ENCODE measurements at places on chromosomes 4 and X.
A peak's percentile ranks its signal among the peaks of the same experiment; 100 is the strongest.

DNA sequence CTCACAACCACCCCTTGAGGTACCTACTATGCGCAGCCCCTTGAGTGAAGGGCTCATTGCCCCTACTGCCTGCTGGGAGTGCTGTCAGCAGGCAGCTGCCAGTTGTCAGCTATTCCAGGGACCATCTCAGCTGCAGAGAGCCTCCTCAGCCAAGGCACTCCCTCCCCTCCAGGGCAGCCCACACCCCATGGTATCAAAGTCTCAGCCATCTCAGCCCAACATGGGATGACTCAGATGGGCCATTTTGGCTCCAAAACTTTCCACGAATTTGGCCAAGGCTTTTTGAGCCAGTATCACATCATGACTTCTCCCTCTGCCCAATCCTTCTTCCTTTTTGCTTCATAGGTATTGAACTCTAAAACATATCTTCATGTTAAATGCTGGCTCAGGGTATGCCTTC lies 61.4 kb upstream of the MAP3K15 start:
- DNase-seq = no peak

GRCh38 chr4:2183394-2183793 lies 58.5 kb downstream of the HAUS3 start:
- no peak for DNase-seq

DNA sequence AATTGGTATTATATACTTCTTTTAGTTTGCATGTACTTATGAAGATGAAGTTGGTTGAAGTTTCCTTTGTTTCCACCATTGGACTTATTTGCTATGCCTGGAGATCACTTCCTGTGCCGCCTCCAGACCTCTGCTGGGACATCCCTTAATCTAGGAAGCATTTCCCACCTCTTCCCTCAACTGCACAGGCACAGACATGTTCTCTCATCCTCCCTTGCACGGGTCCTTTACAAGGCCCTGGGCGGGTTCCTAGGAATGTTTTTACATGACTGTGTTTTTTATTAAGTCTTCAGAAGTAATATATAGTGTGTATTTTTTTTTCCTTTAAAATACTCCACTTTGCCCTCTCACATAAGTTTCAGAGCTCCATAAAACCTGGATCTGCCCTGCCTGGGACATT lies 51.0 kb downstream of the TMEM131L start:
- DNase-seq = no peak

DNA sequence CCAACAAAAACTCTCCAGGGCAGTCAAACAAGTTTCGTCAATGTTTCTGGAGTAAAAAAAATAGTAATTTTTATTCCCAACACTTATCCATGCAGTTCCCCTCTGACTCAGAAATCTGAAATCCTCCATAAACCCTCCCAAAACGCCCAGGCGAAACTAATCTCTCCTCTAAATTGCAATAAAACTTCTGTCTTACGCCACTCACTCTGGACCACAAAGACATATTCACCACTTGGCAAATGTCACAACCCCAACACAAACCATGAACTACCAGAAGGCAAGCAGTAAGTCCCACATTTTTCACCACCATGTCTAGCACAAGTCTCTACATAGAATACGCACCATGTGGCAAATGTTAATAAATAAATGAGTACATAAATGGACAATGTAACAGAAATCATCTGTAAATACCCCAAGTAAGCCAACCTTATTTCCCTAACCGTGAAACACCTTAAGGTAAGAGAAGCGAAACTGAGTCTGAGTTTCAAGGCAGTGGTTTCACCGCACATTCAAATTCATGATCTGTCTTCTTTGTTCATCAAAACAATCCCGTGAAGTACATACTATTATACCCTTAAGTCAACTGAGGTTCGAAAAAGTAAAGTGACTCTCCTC lies 1.6 kb downstream of the PAPSS1 start:
- DNase-seq = no peak

- DNase-seq = no peak
Measured at GRCh38 chr4:39865280-39865679, 112.4 kb downstream of the PDS5A start.

GRCh38 chr4:2400841-2401609 lies 17.4 kb downstream of the ZFYVE28 start:
- peak; percentile 24 for DNase-seq

- no peak for DNase-seq
Measured at GRCh38 chr4:72846280-72847111, 223.0 kb downstream of the COX18 start.

GRCh38 chrX:101999644-102000539 lies 68.1 kb upstream of the ZMAT1 start:
- DNase-seq = no peak

DNA sequence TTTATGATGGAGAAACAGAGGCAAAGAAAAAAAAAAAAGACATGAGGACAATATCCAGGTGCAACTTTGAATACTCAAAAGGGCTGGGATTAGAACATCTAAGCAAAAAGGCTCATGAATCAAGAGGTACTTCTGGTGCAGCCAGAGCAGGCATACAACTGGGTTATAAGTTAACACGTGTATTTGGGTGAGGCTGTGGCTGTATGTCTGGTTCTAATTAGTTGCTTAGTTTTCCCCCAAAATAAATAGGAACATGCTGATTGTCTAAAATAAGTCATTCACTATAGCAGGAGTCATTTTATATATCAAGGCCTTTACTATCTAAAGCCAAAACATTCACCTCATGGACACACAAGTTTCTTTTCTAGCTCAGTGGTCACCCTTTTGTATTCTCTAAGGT lies 20.2 kb downstream of the NHS start:
- DNase-seq = no peak

DNA sequence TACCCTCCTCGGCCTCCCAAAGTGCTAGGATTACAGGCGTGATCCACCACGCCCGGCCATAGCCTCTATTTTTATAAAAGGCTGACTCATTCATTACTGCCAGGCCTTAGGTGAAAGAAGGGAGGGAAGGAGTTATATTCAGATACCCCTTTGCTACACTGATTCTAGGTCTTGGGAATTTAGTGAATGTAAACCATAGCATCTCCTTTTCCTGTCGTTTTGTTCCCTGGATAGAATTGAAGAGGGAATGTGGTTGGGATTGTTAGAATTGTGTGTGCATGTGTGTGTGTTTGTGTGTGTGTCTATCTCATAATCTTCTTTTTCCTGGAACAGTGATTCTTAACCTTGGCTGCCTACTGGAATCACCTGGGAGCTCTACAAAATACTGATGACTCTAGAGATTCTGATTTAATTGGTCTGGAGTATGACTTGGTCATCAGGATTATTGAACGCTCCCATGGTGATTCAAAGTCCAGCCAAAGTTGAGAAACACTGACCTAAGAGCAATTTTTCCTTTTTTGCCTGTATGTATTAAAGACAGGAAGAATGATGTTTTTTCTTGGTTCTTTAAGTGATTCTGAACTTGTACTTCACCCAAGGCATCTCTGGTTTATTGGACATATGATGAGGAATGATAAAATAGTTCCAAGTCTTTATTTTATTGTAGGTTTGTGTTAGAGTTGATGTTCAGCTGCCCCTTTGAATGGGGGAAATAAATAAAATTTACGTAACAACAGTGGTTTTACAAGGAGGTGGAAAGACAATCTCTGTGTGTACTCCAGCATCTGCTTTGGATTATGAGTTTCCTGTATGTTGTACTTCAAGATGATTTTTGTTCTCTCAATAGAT lies 37.0 kb downstream of the NAP1L5 start:
- DNase-seq = no peak

- peak; percentile 89 for DNase-seq
Measured at GRCh38 chr4:1579901-1580691, 104.0 kb downstream of the FAM53A start.

GRCh38 chr4:4315461-4316149 lies 25.6 kb downstream of the ZBTB49 start:
- DNase-seq = no peak

GRCh38 chrX:47214435-47215077 lies 3.9 kb upstream of the CDK16 start:
- no peak for DNase-seq

DNA sequence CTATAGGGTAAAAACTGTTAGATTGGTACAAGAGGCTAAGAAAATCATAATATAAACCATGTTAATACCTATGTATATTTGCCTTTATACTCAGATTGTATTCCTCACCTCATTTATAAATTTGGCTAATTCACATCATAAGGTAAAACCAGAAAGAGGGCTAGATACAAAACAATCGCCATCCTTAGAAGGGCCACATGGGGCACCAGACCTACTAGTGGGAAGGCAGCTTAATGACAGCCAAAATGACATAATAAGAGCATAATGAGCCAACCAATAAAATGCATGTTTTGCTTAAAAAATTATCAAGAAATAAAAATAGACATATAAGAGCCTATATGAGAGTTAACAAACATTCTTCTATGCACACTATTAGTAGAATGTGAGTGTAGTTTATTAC lies 107.3 kb upstream of the PRDX4 start:
- no peak for DNase-seq

GRCh38 chr4:83323136-83323535 lies 11.5 kb downstream of the HPSE start:
- no peak for DNase-seq

DNA sequence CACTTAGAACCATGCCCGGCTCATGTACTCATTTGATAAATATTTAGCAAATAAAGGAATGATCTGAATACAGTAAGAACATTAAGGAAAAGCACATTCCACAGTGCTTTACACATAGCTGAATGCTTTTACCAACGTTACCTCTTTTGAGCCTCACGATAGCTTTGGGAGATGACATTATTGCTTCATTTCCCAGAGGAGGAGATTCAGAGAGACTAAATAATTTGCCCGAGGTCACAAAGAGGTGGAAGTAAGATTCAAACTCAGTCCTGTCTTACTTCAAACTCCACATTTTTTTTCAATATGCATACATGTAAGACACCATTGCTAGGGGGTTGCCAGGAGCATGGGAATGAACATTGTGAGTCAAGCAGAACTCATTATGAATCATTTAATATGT lies 538.5 kb downstream of the BCOR start:
- DNase-seq = no peak

DNA sequence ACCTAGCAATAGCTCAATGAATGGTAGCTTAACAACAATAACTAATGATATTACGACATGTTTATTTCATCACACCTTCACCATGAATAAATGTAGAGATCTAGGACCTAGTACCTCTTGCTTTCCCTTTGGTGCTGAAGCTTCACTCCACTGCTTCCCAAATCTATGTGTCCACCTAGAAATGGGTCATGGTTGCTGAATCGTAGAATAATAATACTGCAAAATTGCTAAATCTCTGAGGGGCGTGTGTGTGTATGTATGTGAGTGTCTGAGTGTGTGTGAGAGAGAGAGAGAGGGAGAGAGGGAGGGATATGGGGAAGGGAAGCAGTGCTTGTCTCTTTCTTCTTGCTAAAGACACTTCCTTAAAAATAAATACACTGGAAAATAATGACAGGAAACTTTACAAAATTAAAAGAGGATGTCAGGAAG lies 109.3 kb upstream of the BMP2K start:
- DNase-seq = no peak

- DNase-seq = no peak
Measured at GRCh38 chr4:38493066-38493465, 170.9 kb upstream of the KLF3 start.

DNA sequence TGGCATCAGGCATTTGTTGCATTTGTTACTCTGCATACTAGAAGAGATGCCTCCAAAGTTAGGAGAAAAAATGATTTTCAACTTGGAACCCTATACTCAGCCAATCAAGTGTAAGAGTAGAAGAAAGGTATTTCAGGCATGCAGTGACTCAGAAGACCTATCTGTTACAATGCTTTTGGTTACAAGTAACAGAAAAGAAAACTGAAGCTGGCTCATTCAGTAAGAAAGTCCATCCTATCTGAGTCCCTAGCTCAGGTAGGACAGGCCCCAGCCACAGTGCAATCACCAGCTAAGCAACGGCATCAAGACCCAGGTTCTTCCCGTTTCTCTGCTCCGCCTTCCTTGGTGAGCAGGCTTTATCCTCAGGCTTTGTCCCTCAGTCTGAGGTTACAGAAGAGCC lies 23.3 kb downstream of the MECP2 start:
- DNase-seq = no peak

DNA sequence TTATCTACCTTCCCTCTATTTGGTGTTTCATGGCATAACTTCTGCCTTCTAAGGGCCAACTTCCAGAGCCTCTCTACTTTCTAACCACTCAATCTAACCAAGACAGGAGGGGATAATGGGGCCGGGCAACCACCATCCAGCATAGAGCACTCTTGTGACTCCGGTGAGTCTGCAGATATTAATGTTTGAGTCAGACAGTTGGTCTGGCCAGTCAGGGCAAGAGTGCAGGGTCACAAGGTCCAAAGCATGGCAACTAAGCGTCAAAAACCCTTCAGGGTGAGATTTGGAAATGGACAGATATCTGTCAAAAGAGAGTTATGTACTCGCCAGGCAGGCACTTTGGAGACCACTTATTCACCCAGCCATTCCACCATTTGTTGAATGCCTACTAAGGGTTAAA lies 105.0 kb downstream of the PALLD start:
- DNase-seq = no peak

GRCh38 chr4:119897260-119897659 lies 169.4 kb downstream of the MAD2L1 start:
- DNase-seq = no peak

DNA sequence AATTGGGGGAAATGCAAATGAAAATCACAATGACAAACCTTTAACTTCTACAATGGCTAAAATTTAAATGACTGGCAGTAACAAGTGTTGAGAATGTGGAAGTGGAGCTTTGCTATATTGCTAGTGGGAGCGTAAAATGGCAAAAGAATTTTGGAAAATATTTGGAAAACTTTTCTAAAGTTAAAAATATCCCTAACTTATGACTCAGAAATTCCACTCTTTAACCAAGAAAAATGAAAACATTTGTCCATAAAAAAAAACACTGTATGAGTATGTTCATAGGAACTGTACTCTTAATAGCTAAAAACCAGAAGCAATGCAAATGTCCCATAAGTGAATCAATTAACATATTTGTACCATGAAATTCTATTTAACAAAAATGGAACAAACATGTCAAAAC lies 3.6 kb downstream of the TBCK start:
- DNase-seq = no peak

- no peak for DNase-seq
Measured at GRCh38 chr4:99324979-99325378, 3.8 kb upstream of the ADH1B start.

- peak; percentile 71 for DNase-seq
Measured at GRCh38 chrX:14032406-14032805, 2.7 kb upstream of the GEMIN8 start.

GRCh38 chr4:152937336-152938236 lies 1.5 kb downstream of the FHDC1 start:
- no peak for DNase-seq

DNA sequence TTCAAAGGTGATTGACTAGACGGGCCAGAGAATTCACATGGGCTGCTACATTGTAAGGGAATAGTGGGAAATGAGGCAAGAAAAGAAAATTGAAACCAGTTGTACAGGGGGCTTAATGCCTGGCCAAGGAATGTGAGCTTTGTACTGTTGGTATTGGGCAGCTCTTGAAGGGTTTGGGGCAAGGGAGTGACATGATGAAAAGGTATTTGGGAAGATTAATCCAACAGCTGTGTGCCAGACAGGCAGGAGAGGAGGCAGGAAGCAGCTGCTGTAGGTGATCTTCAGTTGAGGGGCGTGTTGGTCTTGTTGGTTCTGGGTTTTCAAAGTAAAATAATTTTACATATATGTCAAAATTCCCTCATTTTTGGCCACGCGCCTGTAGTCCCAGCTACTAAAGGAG lies 384.5 kb upstream of the TENM3 start:
- DNase-seq = no peak

All from activated naive CD4-positive, alpha-beta T cell treated with anti-CD3 and anti-CD28 coated beads for 36 hours (primary cell).